ENCODE measurements at places on chromosomes 12 and 14.

DNA sequence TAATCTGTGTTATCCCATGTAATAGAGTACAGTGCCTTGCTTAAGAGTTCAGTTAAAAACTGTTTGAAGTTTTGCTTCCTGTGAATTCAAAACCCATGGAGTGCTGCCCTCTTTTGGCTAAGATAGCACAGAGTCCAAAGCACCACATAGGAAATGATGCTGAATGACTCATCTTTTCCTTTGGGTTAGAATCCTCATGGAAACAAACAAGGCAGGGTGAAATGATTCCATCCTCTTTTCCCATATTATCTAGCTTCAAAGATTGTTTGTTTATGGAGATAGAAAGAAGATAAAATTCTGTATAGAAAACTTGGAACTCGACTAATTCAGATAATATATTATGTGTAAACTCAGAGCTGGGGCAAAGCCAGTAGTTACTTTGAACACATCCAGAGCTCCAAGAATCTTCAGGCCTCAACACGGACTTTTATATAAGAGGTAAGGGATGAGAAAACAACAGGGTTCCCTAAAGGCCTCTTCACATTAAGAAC is 87.4 kb downstream of the OTOGL start:
- peak; percentile 56 for DNase-seq

DNA sequence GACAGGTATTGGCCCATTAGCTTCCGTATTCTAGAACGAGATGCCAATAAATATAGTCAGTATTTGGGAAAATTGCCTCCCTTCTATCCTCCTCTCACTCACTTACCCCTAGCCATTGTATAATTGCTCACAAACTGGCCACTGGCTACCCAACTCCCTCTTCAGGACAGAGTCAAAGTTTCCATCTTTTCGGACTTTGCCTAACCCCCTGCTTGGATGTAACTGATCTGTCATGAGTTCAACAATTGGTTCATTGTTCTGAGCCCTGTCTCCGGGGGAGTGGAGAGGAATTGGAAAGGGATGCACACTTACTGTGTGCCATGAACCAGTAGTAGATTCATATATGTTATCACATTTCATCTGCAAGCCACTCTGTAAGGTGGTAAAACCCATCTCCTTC is 12.2 kb downstream of the MYRFL start:
- no peak for DNase-seq

DNA sequence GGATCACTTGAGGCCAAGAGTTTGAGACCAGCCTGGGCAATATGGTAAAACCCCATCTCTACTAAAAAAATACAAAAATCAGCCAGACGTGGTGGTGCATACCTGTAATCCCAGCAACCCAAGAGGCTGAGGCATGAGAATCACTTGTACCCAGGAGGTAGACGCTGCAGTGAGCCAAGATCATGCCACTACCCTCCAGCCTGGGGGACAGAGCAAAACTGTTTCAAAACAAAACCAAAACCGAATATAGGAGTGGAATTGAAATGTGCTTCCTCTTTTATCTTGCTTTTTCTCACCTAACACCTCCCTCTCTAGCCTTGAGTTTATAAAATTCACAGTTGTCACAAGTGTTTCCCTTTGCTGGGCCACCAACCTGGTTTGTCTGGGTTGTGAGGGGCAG is 181.9 kb downstream of the PAH start:
- DNase-seq, result no peak

GRCh38 chr12:124057691-124058090 is 84.7 kb downstream of the ZNF664 start:
- DNase-seq, result no peak

DNA sequence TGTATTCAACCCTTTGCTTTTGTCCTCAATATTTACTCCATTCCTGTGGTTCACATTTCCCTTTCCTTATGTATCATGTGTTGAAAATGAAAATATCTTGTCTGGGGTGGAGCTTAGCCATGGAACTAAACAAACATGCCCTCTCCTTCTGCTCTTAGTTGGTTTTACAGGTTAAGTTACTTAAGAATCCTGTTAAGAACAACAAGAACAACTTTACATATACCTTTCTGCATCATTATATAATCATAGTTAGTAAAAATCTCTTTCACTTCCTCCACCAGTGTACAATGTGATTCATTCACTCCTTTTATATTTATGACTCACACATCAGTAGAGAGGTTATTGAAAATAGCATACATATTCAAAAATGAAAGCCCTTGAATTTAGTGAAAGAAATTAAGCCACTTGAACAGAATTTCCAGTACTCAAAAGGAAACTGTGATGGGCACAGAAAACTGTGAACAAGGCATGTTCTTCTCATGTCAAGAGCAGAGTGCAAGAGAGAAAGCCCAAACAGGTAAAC is 307.7 kb downstream of the CCDC91 start:
- no peak for DNase-seq

DNA sequence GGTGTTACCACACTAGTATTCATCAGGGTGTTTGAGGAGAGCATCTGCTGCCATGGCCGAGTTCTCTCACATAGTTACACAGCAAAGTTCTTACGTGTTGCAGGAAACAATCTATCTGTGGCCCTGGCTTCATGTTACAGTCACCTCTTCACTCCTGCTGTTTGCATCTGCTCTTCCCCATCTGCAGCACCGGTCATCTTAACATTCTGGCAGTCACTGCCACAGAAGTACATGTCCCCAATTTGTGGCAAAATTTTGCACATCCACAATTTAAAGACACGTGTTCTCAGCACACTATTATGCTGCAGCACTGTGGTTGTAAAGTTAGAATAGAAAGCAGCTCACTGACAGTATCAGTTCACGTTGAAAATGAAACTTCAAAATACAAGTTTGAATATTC is 23.2 kb downstream of the MAPK1IP1L start:
- DNase-seq, result no peak

DNA sequence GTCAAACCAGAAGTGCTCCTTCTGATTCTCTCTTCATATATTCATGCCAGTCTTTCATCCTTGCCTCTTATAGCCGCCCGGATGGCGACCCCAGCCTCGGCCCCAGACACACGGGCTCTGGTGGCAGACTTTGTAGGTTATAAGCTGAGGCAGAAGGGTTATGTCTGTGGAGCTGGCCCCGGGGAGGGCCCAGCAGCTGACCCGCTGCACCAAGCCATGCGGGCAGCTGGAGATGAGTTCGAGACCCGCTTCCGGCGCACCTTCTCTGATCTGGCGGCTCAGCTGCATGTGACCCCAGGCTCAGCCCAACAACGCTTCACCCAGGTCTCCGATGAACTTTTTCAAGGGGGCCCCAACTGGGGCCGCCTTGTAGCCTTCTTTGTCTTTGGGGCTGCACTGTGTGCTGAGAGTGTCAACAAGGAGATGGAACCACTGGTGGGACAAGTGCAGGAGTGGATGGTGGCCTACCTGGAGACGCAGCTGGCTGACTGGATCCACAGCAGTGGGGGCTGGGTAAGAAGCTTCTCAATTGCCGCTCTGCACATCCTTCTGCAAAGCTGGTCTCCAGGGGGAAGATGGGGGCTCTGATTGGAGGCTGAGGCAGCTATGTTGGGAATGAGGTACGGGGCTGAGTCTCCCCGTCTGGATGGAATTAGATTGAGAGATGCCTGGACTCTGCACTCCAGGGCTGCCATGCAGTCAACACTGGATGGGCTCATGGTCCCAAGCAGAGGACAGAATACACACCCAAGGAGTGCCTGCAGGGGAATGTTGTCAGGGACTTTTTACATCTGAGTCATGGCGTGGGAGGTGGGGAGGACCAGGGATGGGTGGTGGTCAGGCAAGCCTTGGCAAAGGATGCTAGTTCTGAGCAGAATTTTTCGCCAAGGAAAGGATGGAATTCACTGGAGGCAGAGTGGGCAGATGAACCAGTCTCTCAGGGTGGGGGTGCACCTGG is 1.3 kb downstream of the BCL2L2 start:
- no peak for DNase-seq

- no peak for DNase-seq
Observed at GRCh38 chr12:26196421-26196716, 996 bp downstream of the SSPN start.

DNA sequence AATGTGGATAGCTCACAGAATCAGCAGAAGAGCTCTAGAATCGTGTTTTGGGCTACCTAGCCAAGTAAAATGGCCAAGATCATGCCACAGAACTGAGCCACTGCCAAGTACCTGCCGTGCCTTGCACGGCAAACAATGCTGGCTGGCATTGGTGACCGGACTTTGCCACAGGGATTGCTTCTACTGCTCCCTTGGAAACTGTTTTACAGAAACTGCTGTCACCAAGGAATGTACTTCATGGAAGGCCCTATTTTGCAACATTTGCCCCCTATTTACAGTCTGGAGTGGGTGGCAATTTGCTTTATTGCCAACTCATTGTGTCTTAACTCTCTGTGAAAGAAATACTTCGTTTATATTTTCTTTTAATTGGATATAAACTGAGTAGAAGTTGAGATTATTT is 49.0 kb downstream of the BORCS5 start:
- no peak for DNase-seq

GRCh38 chr12:51399891-51400290 is 8.7 kb upstream of the GALNT6 start:
- no peak for DNase-seq

- no peak for DNase-seq
Observed at GRCh38 chr14:68630611-68631393, 162.1 kb downstream of the ZFP36L1 start.

DNA sequence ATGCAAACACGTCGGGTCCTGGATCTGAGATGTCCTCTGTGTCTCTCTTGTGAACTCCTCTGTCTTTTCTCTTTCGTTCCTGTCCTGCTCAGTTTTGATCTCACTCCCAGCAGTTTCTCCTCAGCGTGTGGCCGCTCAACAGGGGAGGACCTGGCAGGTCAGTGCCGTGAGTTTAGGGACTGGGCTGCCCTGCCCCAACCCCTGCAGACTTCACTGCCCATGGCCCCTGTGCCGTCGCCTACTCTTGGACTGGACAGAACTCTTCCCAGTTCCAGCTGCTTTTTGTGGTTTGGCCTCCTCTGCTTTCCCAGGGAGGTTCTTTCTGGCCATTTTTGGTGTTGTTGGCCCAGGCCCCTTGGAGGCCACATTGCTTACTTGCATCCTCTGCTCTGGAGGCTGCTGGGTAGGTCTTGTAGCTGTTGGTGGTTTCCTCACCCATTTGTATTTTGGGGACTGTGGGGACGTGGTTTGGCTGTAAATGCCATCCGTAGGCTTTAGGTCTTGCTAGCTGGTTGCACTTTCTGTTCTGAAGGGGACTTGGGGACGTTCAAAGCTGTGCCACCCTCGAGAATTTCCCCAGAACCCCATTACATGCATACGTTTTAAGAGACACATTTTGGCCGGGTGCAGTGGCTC is 20.0 kb upstream of the DNAH10 start:
- DNase-seq, result no peak

GRCh38 chr14:83913476-83913875 is 1616.5 kb upstream of the FLRT2 start:
- no peak for DNase-seq

DNA sequence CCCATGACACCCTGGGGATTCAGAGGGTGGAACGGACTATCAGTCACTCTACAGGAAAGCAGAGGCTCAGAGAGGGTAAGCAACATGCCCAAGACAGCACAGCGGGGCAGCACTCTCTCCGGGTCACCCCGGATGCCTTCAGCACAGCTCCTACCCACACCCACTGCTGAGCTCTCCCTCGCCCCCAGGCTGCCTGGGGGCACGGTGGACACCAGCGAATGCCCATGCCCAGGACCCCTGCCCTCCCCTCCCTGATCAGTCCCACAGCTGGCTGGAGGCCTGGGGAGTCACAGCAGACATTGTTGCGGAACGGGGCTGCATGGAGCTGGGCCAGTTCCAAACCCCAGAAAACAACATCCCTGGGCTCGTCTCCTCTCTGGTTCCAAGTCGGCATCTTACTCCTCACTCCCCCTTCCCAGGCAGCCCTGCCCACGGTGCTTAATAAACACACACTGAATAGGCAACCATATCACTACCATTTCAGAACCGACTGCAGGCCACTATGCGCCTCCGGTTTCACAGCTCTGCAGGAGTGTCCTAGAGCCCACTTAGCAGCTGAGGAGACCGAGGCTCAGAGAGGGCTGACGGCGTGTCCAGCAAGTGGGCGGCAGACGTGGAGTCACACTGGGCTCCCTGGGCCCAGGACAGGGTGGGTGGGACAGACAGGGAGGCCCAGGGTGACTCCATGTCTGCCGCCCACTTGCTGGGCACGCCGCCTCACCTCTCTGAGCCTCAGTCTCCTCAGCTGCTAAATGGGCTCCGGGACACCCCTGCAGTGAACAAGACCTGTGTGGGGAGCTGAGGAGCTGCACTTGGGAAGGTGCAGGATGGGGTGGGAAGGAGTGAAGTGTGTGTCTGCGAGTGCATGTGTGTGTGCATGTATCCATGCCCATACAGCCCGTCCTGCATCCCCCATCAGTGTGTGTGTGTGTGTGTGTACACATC is 27.0 kb downstream of the CCDC85C start:
- no peak for DNase-seq

DNA sequence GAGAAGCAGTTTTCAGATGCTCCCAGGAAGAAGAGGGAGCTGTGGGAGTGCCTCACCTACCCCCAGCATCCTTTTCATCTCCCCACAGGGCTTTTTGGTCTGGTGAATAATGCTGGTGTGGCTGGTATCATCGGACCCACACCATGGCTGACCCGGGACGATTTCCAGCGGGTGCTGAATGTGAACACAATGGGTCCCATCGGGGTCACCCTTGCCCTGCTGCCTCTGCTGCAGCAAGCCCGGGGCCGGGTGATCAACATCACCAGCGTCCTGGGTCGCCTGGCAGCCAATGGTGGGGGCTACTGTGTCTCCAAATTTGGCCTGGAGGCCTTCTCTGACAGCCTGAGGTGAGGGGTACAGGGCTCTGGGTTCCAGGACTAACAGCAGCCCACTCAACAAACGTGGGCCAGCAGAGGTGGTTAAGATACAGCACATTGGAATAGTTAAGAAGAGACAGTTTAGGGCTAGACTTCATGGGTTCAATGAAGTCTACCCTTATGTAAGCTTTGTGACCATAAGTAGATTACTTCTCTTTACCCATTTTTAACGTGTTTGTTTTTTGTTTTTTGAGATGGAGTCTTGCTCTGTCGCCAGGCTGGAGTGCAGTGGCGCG is 1.5 kb downstream of the RDH5 start:
- no peak for DNase-seq

- DNase-seq, result no peak
Observed at GRCh38 chr12:102106905-102107304, 13.0 kb downstream of the NUP37 start.

DNA sequence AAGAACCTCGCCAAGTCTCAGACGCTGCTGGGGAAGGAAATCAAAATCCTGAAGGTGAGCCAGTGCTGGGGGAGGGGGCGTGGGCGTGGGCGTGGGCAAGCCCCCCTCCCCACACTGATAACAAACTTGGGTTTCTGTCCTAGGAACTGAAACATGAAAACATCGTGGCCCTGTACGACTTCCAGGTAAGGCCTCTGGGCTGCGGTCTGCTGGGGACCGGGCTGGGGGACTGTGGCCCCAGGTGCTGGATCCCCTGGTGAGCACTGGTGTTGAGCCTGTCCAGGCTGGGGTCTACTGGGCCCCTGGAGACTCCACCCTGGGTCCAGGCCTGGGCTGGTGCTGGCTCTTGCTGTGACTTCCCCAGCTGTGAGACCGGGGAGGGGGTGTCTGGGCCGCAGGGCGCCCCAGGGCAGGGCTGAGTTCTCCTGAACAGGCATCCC is 1.2 kb downstream of the ULK1 start:
- DNase-seq, result no peak
